ENCODE measurements at places on chromosomes 12 and 14. TPM values are rescaled to one million over a fixed set of nuclear protein-coding genes. Genes with fewer than 3 reads are reported as not detected.

Gene DRAM1
- 40.7 TPM for total RNA-seq

Gene NOPCHAP1
- 2.3 TPM for total RNA-seq

Gene TGM1
- 0.64 TPM for total RNA-seq

Gene TAS2R9
- 0.18 TPM for total RNA-seq

Gene KRT72
- total RNA-seq = not detected

Gene PTCSC3
- not detected for total RNA-seq

Gene C3AR1
- 0.44 TPM for total RNA-seq

DNA sequence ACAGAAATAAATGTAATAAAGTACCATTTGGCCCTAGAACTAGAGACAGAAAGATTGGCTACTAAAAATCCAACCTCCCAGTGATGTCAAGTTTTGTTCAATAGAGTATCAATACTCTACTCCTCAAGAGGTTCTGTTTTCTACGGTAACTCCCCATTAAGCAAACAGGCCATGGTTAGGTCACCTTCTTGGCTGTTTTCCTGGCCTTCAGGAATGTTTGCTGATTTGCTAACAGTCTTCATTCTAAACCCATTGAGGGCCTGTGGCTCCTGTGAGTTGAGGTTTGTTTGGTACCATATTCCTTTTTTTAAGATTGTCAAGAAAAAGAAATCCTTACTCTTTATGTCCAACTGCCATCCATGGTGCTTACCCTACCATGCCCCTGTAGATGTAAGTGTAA lies 1022.0 kb upstream of the TMEM132C start:
- DNase-seq = no peak

- DNase-seq = no peak
Observed at GRCh38 chr12:131749618-131750315, 38.9 kb downstream of the SFSWAP start.

DNA sequence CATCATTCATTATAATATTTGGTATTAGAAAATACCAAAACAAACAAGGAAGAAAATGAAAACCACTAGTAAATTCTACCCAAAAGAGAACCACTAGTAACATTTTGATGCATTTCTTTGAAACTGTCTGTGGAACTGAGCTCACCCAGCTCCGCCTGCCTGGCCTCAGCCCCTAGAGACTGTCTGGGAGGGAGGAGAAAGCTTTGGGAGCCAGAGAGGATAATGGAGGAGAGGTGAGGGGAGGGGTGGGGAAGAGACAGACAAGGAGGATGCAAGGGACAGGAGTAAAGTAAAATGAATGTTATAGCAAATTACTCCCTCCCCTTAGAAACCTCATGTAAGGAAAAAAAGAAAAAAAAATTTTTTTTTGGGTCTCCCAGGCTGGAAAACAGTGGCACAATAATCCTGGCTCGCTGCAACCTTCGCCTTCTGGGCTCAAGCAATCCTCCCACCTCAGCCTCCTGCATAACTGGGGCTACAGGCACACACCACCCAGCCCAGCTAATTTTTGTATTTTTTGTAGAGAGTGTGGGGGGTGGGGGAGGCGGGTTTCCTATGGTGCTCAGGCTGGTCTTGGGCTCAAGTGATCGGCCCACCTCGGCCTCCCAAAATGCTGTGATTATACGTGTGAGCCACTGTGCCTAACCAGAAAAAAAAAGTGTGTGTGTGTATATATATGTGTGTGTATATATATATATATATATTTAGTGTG lies 3.2 kb upstream of the MMP19 start:
- no peak for DNase-seq

DNA sequence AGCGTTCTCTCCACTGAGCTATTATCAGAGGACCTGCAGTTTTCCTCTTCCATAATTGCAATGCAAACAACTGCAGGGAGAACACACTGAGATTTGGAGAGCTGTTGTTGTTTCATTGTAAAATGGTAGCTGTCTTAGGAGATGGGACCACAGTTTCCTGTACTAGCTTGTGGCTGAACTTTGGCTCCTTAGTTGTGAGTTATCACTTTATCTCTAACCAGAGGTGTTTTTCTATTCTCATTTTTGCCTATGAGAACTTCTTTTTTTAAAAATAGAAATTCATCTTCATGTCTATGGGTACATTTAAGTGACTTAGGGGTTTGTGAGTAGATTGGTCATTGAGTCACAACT lies 216.5 kb downstream of the SLC38A4 start:
- DNase-seq = no peak

DNA sequence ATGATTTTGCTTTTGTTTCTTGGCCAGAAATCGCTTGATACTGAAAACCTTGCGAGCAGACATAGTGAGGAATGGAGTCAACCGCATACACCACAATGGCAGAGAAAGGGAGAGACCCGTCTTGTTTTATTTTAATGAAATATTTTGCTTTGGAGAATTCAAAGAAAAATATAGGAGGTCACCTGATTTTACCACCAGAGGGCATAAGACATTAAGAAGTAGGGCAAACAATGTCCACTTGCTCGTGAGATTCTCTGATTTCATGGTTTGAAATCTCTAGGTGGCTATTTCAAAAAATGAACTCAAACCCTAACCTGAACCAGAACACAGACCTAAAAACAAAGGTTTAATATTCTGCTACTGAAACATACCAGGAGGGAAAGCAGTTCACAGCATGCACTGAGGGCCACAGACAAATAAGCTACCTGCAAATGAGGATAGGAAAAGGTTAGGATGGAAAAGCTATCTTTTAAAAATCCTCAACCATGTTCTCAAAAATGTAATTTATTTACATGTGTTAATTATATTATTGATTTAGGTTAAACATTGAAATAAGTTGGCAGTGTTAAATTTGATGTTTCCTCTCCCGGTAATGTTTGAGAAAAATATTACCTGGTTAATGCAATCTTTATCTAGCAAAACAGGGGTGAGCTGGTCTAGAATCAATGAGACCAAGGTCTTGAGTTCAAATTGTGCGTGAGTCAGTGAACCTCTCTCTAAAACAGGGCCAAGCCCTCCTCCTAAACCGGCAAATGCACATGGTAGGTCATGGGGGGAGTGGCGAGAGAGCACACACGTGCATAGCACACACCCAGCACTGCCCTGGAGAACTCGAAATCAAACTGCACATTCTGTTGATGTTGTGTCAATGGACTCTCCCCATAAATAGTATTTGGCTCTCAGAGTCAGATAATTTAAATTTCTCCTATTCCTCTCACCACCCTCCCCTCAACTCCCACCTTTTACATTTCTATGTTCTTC lies 12.5 kb downstream of the IFNG-AS1 start:
- no peak for DNase-seq

DNA sequence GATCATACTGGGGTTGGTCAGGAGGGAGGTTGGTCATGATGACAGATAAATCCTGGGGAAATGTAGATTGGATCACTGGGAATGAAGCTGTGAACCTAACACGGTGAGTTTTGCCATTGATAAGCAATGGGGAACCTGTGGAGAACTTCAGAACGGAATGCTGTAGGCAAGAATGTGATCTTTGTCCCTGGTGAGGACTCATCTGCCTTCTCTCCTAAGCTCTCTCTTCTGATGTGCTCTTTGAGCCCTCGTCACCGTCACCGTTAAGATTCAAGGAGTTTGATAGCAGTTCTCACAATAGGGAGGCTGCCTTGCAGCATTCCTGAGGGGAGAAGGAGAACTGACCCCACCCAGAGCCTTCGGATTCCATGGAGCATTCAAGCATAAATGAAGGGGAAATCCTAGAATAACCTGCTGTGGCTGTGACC lies 217.6 kb downstream of the ANO6 start:
- no peak for DNase-seq

DNA sequence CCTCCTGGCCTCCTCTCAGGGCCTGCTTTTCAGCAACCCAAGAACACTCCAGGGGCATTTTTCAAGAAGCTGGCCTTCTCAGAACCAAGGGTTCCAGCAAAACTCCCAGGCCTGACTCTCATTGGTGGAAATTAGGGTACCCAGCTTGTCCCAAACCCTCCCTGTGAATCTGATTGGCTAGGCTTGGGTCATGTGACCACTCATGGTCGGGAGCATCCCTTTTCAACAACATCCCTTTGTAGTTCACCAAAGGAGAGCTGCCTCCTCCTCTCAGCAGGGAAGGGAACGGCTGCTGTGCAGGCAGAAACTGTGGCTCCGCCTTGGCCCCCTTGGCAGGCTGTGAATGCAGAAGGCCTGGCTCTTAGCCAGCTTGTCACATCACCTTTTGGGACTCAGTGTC lies 94.5 kb downstream of the AACS start:
- DNase-seq = no peak

GRCh38 chr12:57451233-57451778 lies 3.8 kb upstream of the INHBE start:
- no peak for DNase-seq

DNA sequence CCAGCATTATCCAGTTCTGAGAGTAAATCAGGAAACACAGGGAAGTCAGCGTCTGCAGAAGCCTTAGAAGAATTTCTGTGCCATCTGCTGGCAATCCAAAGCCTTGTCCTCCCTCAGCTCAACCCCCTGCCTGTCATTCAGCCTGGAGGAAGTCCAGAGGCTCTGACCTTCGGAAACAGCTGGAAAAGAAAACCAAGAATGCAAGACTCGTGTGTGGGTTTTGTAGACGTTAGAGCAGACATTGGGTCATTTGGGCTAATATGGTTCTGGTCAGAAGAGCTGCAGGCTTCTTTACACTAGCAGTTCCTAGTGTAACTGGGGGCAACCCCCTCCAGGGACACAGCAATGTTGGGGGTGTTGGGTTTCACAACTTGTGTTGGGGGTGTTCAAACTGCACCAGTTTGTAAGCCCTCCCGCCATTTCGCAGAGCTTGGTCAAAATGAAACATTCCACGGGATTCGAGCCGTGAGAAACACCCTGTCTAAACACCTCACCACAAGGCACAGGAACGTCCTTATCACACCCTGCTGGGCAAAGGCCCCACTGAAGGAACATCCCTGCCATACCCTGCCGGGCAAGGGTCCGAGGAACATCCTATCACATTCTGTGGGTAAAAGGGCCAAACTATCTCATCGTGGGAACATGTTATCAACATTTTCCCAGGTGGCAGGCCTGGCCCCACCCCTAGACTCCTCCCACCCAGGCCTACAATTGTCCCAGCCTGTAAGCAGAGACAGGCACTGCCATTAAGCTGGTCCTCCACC lies 21.0 kb upstream of the SERPINA4 start:
- peak; percentile 18 for DNase-seq

DNA sequence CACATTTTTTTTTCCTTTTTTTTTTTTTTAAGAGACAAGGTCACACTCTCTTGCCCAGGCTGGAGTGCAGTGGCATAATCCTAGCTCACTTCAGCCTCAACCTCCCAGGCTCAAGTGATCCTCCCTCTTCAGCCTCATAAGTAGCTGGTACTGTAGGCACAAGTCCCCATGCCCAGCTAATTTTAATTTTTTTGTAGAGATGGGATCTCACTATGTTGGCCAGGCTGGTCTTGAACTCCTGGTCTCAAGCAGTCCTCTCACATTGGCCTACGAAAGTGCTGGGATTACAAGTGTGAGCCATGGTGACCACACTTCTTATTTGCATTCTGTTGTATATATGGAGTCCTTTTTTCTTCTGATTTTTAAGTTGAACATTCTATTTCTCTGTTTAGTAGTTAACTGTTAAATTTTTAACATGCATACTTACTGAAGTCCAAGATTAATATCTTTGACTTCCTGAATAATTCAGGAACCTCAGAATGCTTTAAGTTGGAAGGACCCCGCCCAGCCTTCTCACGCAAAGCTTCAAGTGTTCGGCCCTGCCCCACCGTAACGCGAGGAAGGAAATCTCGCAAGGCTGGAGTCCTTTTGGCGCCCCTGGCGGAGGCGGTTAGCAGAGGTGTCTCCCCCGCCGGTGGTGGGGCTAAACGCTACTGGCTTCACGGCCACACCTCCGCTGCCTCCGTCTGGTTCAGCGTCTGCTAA lies 21.6 kb downstream of the SPATS2 start:
- no peak for DNase-seq

DNA sequence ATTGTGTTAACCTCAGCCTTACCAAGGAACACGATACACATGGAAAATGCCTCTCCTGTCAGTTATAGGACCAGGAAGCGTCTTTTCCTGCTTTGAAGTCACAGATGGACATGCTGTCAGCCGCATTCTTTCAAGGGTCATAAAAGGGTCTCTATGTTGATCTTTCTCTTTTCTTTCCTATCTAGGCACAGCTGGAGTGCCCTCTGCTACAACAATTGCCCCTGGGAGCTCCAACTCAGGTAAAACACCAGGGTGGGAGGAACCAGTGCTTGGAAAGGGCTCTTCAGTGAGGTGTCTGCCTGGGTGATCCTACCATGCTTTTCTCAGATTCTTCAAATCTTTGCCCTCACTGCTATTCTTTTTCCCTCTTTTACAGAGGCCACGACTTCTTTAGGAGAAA lies 157.4 kb upstream of the CNTN1 start:
- DNase-seq = no peak

DNA sequence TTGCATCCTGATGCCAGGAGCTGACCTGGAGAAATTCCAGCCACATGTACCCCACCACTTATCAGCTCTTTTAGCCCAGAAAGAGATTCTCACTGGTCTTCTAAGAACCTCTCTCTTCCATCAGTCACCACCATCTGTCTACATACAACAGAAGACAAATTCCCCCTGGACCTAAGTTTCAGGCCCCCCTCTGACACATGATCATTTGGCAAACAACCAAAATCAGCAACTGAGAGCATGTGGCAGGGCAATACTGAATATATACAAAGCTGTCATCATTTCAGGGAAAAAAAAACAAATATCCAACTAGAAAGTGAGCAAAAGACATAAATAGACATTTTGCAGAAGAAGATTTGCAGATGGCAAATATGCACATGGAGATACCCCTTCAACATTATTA lies 180.2 kb downstream of the FOXN3 start:
- no peak for DNase-seq

- DNase-seq = no peak
Observed at GRCh38 chr12:120439646-120440247, 1.8 kb downstream of the COX6A1 start.
